CD4-positive, alpha-beta T cell treated with Interleukin-10 for 1 hour (primary cell): ENCODE measurements at places on chromosomes 5 and 9.

DNA sequence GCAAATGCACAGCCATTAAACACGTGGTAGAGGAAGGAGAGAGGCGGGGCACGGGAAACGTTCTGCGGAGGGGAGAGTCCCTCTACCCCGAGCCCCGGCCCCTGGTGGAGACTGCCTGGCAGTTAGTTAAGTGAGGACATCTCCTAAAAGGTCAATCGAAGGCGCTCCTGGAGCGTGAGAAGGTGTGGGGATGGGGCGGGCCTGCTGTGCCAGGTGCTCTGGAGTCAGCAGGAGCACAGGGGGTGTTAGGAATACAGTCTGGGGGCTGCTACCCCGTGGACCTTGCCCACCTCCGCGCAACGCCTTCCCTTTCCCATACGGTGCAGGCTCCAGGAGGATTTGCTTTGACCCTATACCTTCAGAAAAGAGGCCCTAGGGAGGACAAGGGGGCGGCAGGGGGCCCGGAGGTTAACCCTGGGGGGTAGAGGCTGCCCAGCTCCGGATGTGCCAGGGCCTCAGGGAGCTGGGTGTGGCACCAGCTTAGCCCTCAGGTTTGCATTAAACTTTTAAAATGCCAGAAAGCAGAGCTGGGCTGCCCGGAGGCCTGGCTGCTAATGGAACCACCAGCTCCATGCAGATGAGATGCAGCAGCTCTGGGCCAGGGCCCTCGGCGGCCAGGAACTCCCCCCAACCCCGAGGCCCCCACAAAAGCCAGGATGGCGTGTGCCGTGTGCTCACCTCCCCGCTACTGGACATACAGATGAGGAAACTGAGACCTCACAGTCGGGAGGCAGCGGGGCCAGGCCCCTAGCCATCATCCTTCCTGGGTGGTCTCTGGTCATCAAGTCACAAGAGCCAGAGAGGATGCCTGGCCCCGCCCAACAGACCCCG, 39.2 kb downstream of the NACC2 start:
- DNase-seq = no peak

GRCh38 chr5:68173007-68173406, 42.5 kb upstream of the PIK3R1 start:
- no peak for DNase-seq

DNA sequence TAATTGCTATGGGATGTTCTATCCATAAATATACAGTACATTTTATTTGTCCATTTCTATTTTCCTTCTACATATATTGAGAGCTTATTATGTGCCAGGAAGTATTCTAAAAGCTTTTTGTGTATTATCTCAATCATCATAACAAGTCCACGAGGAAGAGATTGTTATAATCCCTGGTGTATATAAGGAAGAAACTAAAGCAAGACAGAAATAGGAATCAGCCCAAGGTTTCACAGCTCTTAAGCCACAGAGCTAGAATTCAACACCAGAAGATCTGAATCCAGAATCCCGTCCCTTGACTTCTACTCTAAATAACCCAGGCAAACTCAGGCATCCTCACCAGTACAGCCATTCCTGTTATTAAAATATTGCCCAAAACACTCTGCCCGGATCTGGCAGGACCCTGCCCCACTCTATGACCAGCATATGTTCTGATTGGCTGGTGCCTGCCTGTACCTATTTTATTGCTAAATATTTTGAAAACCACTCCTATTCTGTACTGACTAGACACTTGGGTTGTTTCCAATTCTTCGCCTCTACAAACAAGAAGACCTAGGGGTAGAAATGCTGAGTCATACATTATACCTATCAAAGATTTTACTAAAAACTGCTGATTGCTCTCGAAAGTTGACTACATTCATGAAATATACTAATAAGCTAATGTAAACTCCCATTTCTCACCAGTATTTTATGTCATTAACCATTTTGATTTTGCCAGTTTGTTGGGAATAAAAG, 297.4 kb downstream of the ENC1 start:
- DNase-seq = no peak

- no peak for DNase-seq
Measured at GRCh38 chr9:113879911-113880310, 3.8 kb downstream of the ZNF618 start.

DNA sequence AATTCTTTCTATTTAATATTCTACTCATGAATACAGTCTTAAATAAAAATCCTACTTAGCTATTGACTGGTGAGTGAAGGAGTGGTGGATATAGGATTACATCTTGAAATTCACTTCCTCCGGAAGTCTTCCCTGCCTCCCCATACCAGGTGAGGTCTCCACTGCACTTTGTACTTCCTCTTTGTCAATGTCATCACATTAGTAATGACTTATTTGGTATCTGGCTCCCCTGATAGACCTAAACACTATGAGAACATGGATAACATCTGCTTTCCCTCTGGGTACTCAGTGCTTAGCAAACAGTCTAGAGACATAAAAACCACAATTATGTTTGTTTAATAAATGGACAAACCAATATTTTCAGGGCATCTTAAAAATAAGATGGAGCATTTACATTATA, 532.1 kb downstream of the PDE4D start:
- DNase-seq = no peak

GRCh38 chr9:98596486-98596885, 112.2 kb downstream of the GABBR2 start:
- DNase-seq = no peak

GRCh38 chr5:114448481-114448880, 86.6 kb downstream of the KCNN2 start:
- DNase-seq = no peak

- peak; percentile 85 for DNase-seq
Measured at GRCh38 chr9:7976167-7976755, 176.7 kb upstream of the DMAC1 start.

DNA sequence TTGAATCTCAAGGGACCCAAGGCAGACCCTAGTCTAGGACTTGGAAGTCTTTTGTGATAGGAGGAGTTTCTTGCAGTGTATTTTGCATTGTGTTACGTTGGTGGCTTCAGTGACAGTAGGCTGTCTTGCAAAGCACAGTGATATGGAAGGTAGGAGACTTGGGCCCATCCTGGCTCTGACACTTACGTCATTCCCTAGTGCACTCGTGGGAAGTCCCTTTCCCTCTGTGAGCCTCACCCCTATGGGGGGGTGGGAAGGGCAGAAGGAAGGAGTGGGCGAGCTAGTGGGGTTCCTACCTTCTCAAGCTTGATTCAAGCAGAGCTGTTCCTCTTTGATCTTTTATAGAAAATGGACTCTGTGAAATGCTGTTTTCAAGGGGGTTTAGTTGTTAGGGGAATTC, 9.2 kb upstream of the TEX53 start:
- no peak for DNase-seq

DNA sequence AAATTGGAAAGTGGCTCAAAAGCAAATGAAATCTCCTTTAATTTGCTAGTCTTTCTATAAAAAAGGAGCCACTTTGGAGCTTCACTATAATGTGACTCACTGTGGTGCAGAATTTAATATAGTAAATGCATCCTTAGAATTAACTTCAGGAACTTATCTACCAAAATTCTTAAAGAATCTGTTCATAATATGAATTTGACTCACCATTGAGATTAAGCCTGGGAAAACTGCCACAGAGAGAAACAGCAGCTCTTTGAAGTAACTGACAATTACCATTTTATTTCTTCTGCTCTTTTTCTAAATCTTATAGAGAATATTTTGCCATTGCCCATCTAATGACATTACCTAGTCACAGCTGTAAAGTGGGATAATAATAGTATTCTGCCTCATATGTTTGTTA, 211.9 kb upstream of the CDH6 start:
- no peak for DNase-seq

DNA sequence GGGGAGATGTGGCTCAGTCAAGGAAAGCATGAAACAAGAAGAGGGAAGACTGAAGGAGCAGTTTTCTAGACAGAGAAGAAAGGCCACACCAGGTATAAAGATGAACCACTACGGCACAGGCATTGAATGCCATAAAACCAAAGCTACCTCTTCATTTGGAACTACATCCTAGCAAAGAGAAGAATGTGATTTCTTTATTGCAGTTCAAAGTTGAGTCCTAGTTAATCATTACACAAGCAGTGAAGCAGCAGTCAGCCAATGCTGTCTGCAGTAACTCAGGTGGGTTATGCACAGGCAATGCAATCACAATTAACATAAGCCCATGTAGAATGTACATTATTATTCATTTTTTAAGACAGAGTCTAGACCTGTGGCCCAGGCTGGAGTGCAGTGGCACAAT, 21.7 kb upstream of the PCAT7 start:
- no peak for DNase-seq

GRCh38 chr9:127991757-127992274, 11.0 kb upstream of the EEIG1 start:
- DNase-seq = no peak

DNA sequence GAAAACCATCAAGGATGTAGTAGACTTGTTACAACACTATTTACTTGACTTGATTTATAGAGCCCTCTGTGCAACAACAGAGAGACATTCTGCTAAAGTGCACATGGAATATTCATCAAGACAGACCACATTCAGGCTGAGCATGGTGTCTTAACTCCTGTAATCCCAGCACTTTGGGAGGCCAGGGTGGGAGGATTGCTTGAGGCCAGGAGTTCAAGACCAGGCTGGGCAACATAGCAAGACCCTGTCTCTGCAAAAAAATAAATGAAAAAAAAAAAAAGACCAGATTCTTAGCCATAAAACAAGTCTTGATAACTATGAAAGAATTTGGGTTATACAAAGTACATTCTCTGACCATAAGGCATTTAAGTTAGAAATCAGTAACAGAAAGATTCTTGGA, 25.3 kb downstream of the DENND4C start:
- DNase-seq = no peak

GRCh38 chr5:168477060-168477459, 9.2 kb upstream of the RARS1 start:
- no peak for DNase-seq

- DNase-seq = no peak
Measured at GRCh38 chr5:124824637-124825158, 78.3 kb upstream of the ZNF608 start.

DNA sequence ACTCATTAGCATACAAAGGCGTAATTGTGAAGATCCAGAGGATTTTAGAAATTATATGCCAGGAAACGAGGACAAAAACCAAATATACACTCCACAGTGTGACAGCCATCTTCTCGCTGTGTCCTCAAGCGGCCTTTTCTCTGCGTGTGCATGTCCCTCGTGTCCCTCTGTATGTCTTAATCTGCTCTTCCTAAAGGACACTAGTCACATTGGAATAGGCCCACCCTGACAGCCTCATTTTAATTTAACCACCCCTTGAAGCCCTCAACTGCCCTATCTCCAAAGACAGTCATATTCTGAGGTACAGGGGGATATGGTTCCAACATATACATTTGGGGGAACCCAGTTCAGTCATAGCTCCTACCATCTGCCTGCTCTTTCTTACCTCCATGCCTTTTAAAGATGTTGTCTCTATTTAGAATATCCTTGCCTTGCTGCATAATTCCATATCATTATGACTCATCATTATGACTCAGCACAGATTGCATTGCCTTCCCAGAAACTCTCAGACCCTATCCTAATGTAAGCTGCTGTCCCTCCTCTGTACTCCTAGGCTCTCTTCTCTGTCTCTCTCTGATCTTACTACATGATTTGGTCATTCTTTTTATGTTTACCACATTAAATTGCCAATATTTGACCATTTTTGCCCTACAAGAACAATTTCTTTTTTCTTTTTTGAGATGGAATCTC, 210.9 kb downstream of the AOPEP start:
- no peak for DNase-seq

DNA sequence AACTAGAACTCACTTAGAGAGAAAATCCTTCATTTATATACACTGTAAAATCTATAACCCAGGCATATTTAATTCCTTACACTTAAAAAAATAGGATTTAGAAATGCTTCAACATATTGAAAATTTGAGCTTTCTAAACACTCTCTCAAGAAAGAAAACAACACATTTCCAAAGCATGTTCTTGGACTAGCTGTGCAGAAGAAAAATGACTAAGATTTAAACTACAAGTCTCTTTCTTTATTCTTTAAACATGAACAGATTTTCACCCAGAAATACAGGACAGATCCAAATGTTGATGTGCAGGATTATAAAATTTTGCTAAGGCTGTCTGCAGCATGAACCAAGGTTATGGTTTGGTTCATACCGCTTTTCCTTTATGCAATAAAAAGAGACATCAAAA, 77.7 kb upstream of the TUSC1 start:
- DNase-seq = no peak

- DNase-seq = no peak
Measured at GRCh38 chr5:180112181-180112861, 40.8 kb upstream of the RNF130 start.

- DNase-seq = peak; percentile 60
Measured at GRCh38 chr5:139251281-139251687, 42.3 kb upstream of the MATR3 start.

- no peak for DNase-seq
Measured at GRCh38 chr5:175593794-175594193, 64.1 kb upstream of the HRH2 start.

DNA sequence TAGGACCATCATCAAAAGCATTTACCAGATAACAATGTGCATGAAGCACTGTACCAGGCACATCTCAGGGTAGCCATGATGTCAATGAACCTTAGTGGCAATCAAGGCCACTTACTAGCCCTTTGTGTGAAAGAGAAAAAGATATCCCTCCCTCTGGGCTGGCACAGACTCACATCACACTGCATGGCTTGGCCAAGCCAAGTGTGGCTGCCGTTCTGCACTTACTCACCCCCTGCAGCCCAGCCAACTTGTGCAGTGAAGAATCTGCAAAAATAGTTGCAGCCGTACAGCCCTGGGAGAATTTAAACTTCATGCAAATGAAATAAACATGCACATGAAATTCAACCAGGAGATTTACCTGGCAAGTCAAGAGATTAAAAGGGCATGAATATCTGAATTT, 333.5 kb downstream of the DEPDC1B start:
- no peak for DNase-seq

- peak; percentile 56 for DNase-seq
Measured at GRCh38 chr5:54518146-54518817, 723 bp downstream of the SNX18 start.

- no peak for DNase-seq
Measured at GRCh38 chr9:93131599-93132286, 2.3 kb downstream of the NINJ1 start.

DNA sequence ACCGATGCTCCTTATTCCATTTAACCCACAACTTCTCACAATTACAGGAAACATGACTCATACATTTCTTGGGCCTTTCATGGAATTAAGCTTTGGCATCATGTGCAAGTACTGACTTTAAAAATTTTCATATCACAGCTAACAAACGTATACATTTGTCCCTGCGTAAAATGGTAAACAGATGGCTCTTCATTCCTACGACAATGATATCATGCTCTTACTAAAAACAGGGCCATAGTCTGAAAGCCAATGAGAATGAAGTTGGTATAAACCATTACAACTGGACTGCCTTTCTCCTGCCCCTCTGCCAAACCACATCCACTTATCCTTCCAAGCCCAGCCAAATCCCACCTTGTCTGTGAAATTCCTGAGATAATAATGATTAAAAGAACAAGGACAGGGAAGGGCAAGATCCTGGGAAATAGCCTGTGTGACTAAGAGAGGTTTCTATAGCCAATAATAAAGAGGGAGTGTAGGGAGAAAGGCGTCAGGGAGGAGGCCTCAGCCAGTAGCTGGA, 44.9 kb upstream of the ZNF366 start:
- DNase-seq = no peak
